ENCODE measurements at places on chromosomes 7 and 10.

GRCh38 chr7:1149351-1149794, 10.6 kb downstream of the ZFAND2A start:
- DNase-seq = no peak

DNA sequence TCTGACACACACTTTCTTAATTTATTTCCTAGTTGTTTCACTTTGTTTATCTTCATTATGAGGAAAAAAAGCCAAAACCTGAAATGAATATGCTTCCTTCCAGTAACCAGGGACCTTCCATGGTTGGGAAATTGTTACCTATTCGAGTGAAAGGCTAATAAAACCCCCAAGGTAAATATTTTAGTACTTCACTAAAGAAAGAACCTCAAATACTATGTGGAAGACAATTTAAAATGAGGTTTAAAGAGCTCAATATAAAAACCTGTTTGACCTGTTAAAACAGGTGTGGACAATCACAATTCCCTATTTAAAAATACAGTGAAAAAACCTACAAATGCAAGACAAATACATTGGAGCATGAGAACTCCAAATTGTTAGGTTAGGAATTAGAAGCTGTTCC, 192.6 kb downstream of the CFTR start:
- DNase-seq = no peak

GRCh38 chr10:86723009-86723408, 33.4 kb upstream of the BMPR1A start:
- no peak for DNase-seq

- DNase-seq = no peak
Measured at GRCh38 chr7:44150466-44150832, 9.3 kb upstream of the MYL7 start.

DNA sequence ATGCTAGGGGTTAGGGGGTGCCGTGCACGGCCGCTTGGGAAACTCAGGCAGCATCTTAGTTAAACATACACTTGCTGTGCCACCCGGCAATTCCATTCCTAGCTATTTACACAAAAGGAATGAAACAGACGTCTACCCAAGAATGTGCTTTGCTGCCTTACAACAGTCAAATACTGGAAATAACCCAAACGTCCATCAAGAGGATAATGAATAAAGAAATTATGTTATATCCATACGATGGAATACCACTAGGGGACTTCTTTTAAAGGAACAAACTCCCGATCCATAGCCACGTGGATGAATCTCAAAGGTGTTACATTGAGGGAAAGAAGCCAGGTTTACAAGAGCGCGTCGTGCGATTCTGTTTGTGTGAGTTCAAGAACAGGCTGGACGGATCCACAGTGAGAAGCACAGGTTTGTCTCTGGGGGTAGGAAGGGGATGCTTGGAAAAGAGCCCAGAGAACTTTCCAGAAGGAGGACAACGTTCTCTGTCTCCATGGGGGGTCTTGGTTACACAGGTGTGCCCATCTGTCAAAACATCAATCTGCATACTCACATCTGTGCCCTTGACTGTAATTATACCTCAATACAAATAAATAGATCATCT, 41.8 kb downstream of the STK32C start:
- no peak for DNase-seq

DNA sequence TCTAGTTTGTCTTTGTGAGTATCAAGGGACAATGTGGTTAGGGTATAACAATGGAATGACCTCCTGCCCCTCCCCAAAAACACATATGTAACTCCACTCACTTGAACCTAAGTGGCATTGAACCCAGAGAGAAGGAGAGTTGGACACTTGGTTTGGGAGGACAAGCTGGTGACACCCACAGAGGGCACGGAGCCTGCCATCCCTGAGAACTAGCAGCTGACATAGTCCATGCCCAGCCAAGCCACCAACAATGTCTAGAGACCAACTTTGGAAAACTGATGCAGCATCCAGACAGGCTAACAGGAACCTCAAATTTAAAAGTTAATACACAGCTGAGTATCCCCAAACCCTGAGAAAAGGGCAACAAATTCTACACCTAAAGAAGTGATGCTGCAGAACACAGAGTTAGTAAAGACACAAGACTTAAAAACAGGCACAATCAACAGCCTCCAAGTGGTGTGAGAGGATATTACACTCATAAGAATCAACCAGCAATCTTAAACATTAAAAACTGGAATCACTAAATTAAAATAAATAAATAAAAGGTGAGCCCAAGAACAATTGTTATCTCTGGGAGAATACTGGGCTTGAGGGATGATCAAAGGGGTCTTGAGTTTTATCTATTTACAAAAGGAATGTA, 27.2 kb downstream of the NUDCD3 start:
- DNase-seq = no peak

GRCh38 chr7:143285806-143286521, 1.2 kb downstream of the TMEM139 start:
- DNase-seq = no peak

DNA sequence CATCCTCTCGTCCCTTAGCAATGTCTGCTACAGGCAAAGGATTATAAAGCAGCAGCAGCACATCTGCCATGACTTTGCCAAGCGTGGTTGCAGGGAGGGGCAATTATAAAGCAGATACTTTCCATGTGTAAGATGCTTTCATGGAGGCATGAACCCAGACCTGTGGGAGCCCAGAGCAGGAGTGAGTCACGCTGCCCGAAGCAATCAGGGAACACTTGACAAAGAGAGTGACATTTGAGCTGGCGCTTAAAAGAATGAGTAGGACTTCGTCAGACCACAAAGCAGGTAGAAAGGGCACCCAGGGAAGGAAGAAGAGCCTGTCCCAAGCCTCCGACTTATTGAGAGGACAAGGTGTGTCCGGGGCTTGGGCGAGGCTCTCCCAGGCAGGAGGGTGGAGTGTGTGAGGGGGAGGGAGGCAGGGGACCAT, 147.2 kb downstream of the MYOF start:
- DNase-seq = no peak

DNA sequence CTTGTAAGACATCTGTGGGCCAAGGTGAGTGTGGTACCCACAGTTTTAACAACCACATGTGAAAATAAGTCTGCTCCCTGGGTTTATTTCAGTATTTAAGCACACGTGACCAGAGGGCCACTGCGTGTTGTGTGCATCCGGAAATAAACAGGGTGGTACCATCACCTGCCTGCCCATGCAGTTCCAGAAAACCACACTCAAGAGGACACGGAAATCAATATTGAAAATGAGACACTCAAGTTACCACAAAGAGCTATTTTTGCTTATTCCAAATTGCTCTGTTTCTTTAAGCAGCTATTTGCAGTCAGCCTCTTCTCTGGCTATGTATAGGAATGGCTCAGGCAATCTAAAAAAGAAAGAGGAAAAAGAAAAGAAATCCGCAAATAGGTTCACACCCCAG, 71.8 kb upstream of the LOXL4 start:
- DNase-seq = no peak

- no peak for DNase-seq
Measured at GRCh38 chr10:31034098-31034909, 2.6 kb upstream of the ZNF438 start.

DNA sequence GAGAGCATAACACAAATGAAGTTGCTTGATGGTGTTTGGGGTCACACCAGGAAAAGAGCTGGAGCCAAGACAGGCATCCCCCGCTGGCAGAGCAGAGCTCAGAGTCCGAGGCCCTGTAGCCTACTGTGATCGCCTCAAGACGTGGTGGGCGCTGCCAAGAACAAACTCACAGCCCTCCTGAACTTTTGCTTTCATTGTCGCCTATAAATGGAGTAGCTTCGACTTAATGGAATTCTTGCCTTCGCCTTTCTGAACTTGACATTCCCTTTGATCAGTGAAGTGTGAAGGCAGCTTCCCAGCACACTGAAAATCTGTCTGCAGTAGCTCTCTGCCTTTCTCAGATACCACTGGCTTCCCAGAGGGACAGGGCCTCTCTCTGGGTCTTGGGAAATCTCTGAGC, 21.3 kb downstream of the CPXM2 start:
- no peak for DNase-seq

DNA sequence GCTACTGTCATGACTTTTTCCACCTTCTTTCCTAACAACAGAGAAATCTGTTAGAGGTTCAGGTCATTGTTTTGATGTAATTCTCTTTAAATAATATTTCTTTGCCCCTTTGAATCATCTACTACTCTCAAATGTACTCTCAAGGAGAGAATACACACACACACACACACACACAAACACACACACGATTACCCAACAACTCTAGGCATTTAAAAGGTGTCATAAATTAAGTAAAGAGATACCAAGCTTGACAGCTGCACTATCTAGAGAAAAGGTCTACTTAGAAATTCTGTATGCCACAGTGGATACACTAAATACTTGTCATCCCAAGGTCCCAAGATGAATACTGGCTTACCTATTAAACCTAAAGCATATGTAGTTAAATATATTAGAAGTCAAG, 4.8 kb downstream of the PANK1 start:
- DNase-seq = no peak

DNA sequence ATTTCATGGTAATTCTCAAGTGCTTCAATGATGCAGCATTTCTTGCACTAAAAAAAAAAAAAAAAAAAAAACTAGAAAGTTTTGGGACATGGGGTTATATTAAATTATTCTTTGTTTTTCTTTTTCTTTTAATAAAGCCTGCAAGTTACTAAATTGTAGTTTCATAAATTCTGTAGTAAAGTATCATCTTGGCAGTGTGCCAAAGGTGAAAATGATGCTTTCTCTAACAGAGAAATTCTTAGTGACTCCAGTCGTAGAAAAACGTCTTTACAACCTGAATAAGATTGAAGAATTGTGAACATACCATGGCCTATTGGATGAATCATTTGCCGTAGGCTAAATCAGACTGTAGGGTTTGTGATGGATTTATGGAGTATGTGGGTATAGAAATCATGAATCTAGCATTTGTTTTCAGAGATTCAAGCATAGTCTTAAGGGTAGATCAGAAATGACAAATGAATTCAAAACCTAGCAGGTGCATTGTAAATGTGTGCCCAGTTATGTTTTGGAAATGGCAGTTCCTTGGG, 27.1 kb downstream of the RBM17 start:
- DNase-seq = no peak

DNA sequence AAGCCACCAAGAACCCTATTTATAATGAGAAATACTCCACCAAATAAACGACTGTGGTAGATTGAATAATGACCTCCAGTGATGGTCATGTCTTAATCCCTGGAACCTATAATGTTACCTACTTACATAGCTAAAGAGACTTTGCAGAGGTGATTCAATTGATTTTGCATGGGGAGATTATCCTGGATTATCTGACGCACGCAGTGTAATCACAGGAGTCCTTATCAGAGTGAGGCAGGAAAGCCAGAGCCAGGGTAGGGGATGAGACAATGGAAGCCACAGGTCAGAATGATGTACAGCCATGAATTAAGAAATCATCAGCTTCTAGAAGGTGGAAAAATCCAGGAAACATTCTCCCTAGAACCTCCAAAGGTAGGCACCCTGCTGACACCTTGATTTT, 286.4 kb upstream of the SP4 start:
- no peak for DNase-seq

- no peak for DNase-seq
Measured at GRCh38 chr7:22858640-22859561, 36.3 kb upstream of the TOMM7 start.

DNA sequence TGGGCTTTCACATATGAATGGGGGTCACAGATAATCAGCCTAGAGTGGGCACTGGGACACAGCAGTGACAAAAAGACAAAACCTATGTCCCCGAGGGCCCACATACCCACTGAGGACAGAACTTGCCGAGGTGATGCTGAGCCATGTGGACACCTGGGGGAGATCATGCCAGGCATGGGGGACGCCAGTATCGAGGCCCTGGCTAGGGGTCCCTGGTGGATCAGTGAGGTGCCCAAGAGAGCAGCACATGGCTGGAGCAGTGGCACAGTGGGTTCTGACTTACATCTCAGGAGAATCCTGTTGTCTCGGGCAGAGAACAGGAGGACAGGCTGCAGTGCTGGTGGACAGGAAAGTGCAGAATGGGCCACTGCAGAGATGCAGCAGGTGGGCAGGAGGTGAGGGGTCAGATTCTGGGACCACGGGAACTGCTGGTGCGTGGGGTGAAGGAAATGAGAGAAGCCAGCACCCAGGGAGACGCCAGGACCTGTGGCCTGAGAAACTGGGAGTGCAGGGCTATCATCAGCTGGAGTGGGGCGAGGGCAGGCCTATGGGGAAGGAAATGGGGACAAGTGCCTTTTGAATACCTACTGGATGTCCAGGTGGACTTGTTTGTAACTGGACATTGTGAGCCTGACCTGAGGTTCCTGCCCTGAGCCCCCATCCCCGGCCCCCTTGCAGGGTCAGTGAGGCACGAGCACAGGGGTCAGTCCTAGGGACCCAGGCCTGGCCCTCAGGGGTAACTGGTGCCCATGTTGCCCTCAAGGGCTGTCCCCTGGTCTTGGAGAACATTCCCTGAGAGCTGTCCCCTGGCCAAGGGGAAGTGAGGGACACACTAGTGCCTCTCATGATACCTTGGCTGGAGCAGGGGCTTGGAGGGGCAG, 91.2 kb upstream of the RET start:
- DNase-seq = no peak

DNA sequence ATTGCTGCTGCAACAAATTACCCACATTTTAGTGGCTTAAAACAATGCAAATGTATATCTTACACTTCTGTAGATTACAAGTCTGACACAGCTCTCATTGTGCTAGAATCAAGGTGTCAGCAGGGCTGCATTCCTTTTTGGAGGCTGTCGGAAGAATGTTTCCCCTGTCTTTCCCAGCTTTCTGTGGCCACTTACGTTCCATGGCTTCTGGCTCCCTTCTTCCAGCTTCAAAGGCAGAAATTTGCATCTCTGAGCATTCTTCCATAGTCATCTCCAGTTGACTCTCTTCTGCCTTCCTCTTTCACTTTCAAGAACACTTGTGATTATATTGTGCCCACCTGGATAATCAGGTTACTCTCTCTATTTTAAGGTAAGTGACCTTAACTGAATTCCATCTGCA, 125.3 kb downstream of the GPR158 start:
- DNase-seq = peak; percentile 26

GRCh38 chr10:7202793-7203355, 208.0 kb downstream of the SFMBT2 start:
- DNase-seq = no peak

DNA sequence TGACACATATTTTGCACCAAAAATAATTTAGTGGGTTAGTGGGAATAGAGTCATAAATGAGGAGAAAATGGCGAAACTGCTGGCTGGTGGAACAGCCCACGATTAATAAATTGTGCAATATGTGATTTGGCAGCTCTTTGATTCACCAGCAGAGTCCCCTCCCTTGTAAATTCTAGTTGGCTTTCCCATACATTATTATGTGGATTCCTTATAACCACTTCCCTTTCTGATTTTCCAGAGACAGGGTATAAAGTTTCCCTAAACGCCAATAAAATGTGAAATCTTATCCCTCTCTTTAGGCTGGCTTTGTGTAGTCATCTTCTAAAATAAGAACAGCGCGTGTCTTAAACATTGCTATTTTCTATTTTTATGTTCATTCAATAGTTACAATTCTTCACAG, 149.4 kb upstream of the FERD3L start:
- DNase-seq = no peak

DNA sequence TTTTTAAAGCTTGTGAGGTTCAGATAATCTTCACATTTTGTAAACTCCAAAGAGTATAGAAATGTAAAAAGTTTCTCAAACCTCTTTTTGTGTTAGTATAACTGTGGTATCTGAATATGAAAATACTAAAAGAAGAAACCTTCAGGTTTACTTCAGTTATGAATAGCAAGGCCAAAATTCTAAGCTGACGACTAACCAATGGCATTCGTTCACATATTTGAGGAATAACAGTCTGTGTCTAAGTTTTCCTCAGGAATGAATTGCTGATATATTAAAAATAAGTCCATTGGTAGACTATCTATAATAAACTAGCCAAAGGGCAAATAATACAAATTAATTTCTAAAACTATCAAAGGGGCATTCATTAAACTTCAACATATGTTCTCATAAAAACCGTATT, 206.0 kb downstream of the CXCL12 start:
- no peak for DNase-seq
